Muscle of back (tissue), 13 donors: ENCODE measurements at places on chromosomes 16 and 17. TPM values are rescaled to one million over a fixed set of nuclear protein-coding genes. Genes with fewer than 3 reads are reported as not detected.
A peak's percentile ranks its signal among the peaks of the same experiment; 100 is the strongest.

The ERAL1 gene
- polyA plus RNA-seq, result 43.8 TPM

The SEC14L1 gene
- 68.0 TPM for polyA plus RNA-seq

The CLEC18B gene
- polyA plus RNA-seq, result 1.6 TPM

The GRAP gene
- polyA plus RNA-seq, result 3.1 TPM

The SOX15 gene
- 2.8 TPM for polyA plus RNA-seq

The FOXK2 gene
- 39.4 TPM for polyA plus RNA-seq

The PRAC1 gene
- not detected for polyA plus RNA-seq

The SOST gene
- not detected for polyA plus RNA-seq

The KCNH4 gene
- not detected for polyA plus RNA-seq

- DNase-seq, result no peak
These were observed 14.1 kb upstream of the ITGB4 start for GRCh38 chr17:75707079-75707571.

DNA sequence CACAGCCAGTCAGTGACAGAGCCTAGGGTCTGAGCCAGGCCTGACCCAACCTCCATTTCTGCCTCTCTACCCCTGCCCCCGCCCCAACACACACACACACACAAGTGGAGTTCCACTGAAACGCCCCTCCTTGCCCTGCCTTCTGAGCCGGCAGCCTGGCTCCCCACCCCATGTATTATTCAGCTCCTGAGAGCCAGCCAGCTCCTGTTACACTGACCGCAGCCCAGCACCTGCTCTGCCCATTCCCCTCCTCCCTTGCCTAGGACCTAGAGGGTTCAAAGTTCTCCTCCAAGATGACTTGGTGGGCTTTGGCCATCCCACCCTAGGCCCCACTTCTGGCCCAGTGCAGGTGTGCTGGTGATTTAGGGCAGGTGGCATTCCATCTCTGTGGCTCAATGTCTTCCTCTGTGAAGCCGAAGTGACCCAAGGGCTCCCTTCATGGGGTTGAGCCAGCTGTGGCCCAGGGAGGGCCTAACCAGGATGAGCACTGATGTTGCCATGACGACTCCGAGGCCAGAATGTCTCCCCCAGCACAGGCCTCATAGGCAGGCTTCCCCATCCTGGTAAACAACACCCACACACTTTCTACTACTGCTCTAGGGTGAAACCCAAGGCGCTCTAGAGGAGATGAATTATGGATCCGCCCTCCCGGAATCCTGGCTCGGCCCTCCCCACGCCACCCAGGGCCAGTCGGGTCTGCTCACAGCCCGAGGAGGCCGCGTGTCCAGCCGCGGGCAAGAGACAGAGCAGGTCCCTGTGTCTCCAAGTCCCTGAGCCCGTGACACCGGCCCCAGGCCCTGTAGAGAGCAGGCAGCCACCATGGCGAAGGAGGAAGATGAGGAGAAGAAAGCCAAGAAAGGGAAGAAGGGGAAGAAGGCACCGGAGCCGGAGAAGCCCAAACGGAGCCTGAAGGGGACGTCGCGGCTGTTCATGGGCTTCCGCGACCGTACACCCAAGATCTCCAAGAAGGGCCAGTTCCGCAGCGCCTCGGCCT is 9.7 kb downstream of the MYO15A start:
- no peak for DNase-seq

- no peak for DNase-seq
These were observed 684 bp downstream of the YPEL2 start for GRCh38 chr17:59331929-59332748.

- no peak for DNase-seq
These were observed 140.5 kb downstream of the HS3ST4 start for GRCh38 chr16:25832291-25832690.

DNA sequence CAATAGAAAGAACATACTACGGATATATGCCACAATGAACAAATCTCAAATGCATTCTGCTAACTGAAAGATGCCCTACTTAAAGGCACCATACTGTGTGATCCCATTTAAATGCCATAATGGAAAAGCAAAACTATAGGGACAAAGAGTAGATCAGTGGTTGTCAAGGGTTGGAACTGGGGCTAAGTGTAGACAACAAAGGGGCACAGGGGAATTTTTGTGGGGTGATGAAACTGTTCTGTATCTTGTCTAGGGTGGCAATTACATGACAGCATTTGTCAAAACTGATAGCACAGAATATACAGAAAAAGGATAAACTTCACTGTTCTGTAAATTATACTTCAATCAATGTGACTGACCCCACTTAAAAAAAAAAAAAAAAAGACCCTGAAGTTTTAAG is 17.7 kb downstream of the GFOD2 start:
- no peak for DNase-seq

DNA sequence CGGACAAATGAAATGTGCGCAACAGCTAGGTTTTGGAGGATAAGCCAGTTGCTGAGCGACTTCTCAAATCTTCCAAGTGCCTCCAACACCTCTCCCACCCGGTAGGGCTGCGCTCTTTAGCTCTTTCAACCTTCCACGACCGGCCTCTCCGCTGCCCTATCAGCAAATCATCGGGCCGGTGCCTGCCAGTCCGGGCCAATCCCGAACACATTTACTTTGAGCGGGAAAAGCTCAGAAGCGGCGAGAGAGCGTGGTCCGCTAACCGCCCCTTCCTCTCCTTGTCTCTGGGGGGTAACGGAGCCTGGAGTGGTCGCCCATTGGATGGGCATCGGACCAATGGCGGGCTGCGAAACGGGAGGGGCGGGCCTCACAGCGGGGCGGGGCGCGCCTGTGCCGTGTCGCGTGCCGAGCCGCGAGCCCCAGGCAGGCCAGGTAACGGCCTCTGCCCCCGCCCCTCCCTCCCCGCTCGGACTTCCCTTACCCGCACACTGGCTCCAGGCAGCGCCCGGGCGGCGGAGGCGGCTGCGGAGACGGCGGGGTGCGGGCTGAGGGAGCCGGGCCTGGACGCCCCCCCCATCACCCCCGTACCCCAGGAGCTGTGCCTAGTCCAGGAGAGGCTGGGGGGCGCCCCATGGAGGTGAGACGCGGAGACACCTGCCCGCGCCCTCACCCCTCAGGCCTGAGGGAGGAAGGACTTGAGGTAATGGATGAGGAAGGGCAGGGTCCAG is at the start of gene MEIOC:
Gene MEIOC, plus strand, starts transcription at position 486 of the 728 bp plus-strand sequence. Its CDS starts 146 bp downstream, at position 632.
- DNase-seq, result peak; percentile 46

- no peak for DNase-seq
These were observed 432.5 kb upstream of the ZFHX3 start for GRCh38 chr16:73480381-73480780.
